SK-N-SH treated with all-trans-retinoic acid at 6 μM for 48 hours (cell line): ENCODE measurements at places on chromosomes 12 and 14.

DNA sequence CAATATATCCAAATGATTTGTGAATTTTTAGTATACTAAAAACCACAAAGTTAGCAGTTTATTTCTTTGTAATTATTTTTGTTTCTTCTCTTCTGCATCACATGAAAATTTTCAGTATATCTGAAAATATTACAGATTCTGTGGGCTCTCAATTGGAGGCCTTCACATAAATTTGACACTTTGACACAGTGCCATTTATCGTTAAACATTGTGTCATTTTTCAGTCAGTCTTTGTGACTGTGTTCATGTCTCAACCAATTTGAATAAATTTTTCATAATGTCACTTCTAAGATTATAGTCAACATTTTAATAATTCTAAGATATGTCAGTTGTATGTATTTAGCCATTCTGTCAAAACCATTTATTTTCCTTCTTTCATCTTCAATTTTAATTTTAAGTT lies 1303.0 kb downstream of the LRFN5 start:
- ATAC-seq, result no peak

GRCh38 chr12:62605981-62606380 lies 139.4 kb downstream of the MON2 start:
- no peak for ATAC-seq

- ATAC-seq, result no peak
Measured at GRCh38 chr12:113973109-113973904, 7.2 kb upstream of the RBM19 start.

DNA sequence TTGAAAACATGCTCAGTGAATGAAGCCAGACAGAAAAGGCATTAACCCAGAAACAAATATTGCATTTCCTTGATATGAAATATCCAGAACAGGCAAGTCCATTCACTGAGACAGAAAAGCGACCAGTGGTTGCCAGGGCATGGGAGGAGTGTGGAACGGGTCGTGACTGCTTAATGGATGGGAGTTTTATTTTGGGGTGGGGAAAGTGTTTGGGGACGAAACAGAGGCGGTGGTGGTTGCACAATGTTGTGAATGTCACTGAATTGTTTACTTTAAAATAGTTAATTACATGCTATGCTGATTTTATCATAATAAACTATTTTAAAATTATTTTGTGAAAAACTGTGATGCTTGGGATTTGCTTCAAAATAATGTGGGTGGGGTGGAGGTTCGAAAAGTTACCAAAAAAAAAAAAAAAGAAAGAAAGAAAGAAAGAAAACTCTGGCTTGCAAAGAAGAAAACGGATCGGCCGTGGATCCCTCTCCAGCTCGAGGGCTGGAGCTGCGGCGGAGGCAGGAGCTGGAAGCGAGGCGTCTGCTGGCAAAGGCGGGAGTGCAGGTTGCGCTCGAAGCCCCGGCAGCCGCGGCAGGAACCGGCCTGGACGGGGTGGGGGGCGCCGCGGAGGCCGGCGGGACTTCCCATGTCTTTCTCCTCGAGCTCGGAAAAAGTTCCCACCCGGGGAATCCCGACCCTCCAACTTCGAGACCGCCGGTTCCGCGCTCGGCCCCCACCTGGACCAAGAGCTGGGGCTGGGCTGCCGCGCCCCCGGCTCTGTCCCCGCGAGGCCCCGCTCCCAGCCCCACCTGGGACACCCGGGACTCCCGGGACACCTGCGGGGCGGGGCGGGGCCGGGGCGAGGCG lies 524 bp upstream of the P2RX2 start:
- no peak for ATAC-seq

GRCh38 chr14:105119408-105120025 lies 49.1 kb downstream of the JAG2 start:
- ATAC-seq, result no peak

GRCh38 chr12:1488908-1489381 lies 105.4 kb downstream of the FBXL14 start:
- no peak for ATAC-seq

GRCh38 chr14:96105089-96105925 lies 66.1 kb downstream of the C14orf132 start:
- no peak for ATAC-seq

GRCh38 chr12:111342376-111342775 lies 26.5 kb downstream of the PHETA1 start:
- no peak for ATAC-seq

- peak; percentile 94 for ATAC-seq
Measured at GRCh38 chr14:78848234-78848820, 678.2 kb downstream of the NRXN3 start.

- no peak for ATAC-seq
Measured at GRCh38 chr12:47903151-47903611, 1.6 kb downstream of the VDR start.

DNA sequence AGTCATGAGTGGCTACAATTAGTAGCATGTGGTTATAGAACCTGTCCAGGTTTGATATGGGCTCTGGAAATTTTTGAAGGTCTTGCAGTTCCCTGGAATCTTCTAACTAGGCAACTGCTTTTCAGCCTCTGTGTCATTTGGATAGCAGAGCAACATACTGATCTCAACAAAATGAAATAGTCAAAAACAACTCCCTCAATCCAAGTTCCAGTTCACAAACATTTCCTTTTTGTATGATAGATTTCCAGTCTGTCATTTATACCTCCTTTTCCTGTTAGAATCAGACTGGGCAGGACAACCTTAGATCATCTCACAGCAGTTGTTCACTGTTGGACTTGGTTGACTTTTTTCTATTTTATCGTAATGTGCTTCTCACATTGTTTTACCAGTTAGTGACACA lies 442.1 kb upstream of the PDE3A start:
- ATAC-seq, result no peak

- peak; percentile 78 for ATAC-seq
Measured at GRCh38 chr12:1776170-1776921, 44.0 kb upstream of the LRTM2 start.

GRCh38 chr12:11724888-11725311 lies 75.4 kb downstream of the ETV6 start:
- peak; percentile 18; the same call in 1 of the 3 replicates for ATAC-seq

GRCh38 chr12:92574911-92575570 lies 127.7 kb upstream of the PLEKHG7 start:
- no peak for ATAC-seq

DNA sequence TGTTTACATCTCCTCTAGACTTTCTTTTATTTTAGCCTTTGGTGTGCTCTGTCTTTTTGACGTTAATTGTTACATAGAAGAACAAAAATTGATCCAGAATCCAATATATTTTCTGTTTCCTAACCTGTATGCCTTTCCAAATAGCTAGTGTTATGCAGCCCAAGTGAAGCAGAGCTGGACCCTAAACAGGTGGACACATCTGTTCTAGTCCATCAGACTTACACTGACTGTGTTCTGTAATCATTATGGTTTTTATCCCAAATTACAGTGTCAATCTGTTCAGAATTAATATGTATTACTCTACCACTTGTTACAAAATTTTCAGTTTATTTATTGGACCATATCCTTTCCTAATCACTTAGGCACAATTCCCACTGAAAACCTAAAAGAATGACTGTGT lies 176.8 kb upstream of the FOXG1 start:
- no peak for ATAC-seq

DNA sequence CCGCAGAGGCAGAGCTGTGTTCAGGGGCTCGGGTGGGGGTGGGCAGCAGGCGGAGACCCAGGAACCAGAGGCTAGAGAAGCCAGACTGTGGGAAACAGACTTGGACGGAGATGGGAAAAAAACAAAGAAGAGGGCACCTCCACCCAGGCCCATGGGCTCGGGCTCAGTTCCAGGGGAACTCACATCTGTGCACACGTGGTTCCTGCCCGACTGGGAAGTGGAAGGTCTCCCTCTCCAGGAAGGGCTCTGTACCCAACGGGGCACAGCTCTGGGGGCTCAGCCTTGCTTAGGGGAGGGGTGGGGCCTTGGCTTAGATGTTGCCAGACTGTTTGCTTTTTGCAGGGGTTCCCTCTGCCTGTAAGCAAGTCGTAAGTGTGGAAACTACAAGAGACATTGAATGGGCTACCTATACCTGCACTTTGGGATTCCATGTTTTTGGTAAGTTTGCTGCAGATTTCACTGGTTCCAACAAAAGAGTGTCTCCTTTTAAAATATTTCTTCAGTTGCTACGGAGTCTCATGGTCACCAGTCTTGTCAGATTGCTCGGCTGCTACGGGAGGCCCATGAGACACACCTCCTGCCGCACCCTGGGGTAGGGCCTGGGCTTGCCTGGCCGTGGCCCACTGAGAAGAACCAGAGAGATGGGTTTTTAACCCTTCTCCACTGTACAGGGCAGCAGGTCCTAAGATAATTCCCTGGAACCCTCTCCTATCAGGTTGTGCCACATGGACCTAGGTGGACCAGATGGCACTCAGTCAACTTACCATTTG lies 127.6 kb upstream of the EVL start:
- ATAC-seq, result no peak

GRCh38 chr12:11829764-11830194 lies 180.3 kb downstream of the ETV6 start:
- ATAC-seq, result no peak

DNA sequence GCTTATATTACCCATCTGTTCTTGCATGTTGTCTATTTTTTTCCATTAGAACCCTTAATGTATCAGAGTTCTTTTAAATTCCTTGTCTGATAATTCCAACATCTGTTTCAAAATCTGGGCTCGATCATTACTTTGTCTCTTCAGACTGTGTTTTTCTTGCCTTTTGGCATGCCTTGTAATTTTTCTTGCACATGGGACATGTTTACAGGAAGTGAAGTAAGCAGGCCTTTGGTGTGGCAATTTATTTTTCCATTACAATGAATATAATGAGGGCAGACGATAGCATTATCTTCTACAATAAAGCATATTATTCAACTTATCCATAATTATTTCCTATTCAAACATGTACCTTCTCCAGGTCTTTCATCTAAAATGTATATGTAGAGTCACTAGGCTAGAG lies 48.3 kb downstream of the STXBP6 start:
- ATAC-seq, result no peak

DNA sequence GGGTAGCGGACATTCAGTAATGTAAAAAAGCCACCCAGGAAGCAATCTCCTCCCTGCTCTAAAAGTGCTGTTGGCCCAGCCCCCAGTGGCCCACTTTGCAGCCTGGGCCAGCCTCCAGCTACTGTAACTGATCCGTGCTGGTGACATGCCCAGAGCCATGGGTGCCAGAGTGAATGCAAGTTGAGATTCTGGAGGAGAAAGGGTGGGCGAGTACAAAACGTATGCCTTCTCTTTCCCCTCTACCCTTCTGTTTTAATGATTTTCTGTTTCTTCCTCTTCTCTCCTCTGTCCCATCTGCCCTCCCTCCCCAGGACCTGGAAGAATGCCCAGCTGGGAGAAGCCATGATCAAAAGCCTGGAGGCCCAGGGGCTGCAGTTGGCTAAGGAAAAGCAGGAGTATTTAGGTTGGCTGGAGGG lies 16.9 kb downstream of the PLEKHD1 start:
- ATAC-seq, result peak; percentile 73

GRCh38 chr12:45089411-45090075 lies 38.6 kb upstream of the DBX2 start:
- no peak for ATAC-seq

DNA sequence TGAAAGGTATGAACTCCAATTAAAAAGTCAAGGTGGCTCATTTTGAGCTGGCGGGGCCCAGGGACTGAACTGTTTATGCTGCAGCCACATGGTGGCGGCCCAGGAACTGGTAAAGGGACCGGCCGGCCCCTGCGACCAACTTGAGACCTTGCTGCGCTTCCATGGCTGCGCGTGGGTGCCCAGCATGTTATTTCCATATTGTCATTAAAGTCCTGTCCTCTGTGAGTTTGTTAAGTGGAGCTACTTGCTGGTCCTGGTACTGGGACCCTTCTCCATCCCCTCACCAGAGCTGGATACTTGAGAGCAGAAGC lies 62.3 kb downstream of the BEGAIN start:
- ATAC-seq, result no peak
